Smooth muscle cell of the pulmonary artery (primary cell): ENCODE measurements at places on chromosomes 11 and 22. TPM values are rescaled to one million over a fixed set of nuclear protein-coding genes. Genes with fewer than 3 reads are reported as not detected.

Gene OR51S1
- total RNA-seq = not detected in 2 replicates

Gene GGT5
- total RNA-seq = 12.1 and 52.3 TPM in 2 replicates

Gene CDC42EP2
- total RNA-seq = 15.8 and 19.8 TPM in 2 replicates

Gene MFRP
- not detected in 2 replicates for total RNA-seq

Gene OR52I1
- not detected in 2 replicates for total RNA-seq

Gene TRPC6
- total RNA-seq = 0.89 and 16.9 TPM in 2 replicates

Gene FXYD6
- 0.10 and 0.26 TPM in 2 replicates for total RNA-seq

Gene CCDC73
- not detected in 2 replicates for total RNA-seq

Gene PKNOX2
- total RNA-seq = 6.2 and 10.4 TPM in 2 replicates

Gene SLC25A45
- 2.8 and 3.1 TPM in 2 replicates for total RNA-seq

Gene KRTAP5-1
- not detected in 2 replicates for total RNA-seq

Gene SCUBE2
- total RNA-seq = 1.3 and 2.0 TPM in 2 replicates

Gene CDC42BPG
- 0.07 and 0.13 TPM in 2 replicates for total RNA-seq

Gene MMP8
- 0.07 TPM in 2 replicates for total RNA-seq

Gene TMEM86A
- 0.30 and 0.33 TPM in 2 replicates for total RNA-seq
